DMS79 (cell line): ENCODE measurements at places on chromosomes 1 and 21.

DNA sequence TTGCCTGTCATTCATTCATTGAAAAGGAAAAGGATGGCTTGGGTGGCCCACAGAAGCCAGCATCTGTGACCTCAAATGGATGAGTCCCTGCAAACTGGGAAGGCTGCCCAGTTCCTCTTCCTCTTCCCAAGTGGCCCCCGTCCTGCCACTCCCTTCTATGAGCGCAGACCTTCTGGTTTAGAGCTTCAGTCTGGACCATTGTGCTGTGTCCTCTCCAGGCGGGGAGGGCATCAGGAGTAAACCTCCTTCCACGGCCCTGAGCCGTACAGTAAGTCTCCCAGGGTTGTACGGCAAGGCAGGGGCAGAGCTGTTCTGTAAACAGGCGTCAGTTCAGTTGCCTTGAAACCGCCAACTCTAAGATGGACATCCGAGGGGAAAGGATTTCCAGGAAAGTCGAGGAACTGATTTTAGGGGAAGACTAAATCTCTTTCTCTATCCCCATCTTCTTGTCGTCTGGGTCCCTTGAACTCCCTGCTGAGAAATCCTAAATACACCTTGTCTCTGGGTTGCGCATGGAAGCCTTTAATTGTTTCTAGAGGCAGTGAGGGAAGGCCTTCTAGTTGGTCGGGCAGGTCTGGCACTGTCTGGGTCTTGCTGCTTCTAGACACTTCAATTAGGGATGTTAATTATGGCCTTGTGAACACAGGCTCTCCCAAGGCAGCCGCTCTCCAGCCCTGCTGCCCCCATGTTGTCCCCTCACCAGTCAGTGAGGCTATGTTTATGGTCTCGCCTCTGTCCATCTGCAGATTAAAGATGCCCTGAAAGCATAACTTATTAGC lies 22.1 kb downstream of the SOX13 start:
- no peak for DNase-seq

DNA sequence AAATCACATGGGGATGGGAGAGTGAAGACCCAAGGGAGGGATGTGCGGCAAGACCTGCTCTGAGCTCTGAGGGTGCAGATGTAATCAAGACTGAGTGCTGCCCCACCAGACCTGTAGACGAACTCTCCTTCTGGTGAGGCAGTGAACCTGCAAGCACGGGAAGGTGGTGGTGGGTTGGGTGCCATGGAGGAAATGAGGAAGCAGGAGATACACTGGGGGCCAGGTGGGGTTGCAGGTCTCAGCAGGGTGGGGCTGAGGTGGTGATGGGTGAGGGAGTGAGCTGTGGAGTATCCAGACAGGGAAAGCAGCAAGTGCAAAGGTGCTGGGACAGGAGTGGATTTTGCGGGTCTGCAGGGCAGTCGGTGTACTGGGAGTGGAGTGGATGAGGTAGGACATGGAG lies 102.3 kb downstream of the KCNJ15 start:
- DNase-seq, result no peak

DNA sequence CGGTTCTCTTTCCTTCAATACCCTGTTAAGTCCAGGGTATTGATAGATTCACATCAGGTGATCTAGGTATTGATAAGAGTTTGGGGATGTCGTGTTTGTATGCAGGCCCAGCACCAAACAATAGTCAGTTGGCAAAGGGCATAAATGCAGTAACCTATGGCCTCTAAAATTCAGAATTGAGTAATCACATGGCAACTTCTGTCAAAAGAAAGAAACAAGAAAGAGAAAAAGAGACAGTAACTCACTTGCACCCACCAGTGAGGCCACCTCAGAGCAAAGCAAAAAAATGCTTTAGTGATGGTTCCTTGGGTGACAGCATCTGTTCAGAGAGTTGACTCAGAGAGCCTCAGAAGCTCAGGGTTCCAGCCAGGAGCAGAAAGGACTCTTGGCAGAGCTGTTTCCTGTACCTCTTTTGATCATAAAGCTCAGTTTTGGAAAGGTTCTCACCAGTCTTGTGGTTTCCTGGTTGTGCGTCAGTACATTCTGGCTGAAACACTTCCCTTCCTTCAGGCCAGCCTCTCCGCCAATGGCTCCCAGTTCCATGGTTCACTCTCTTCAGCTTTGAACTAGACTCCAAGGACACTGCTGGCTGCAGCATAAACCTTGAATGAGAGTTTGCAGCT lies 70.1 kb upstream of the GORAB start:
- DNase-seq, result no peak

DNA sequence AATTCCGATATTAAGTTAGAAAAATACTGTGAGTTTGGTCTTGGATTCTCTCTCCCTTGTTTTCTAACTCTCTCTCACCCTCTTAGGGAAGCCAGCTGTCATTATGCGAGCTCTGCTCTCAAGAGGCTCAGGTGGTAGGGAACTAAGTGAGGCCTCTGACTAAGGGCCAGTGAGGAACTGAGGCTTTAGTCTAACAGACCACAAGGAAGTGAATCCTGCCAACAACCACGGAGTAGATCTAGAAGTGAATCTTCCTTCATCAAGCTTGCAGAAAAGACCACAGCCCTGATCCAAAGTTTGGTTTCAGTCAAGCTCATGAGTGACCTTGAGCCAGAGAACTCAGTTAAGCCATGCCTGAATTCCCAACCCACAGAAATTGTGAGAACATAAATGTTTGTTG lies 180.1 kb upstream of the PRMT6 start:
- DNase-seq, result no peak

DNA sequence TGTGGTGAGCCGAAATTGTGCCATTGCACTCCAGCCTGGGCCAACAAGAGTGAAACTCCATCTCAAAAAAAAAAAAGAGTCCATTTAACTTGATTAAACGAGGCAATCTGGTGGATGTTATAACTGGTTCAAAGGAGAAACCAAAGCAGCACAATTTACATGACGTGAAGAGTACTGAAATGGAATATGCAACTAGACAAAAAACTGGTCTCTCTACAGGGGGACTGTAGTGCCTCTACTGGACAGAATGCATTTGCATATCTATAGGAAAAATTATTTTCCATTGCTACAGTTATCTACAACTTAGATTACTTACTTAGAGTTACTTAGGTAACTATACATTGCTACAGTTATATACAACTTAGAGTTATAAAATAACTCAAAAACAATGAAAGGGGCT lies 2.7 kb upstream of the CAPN2 start:
- DNase-seq, result no peak

DNA sequence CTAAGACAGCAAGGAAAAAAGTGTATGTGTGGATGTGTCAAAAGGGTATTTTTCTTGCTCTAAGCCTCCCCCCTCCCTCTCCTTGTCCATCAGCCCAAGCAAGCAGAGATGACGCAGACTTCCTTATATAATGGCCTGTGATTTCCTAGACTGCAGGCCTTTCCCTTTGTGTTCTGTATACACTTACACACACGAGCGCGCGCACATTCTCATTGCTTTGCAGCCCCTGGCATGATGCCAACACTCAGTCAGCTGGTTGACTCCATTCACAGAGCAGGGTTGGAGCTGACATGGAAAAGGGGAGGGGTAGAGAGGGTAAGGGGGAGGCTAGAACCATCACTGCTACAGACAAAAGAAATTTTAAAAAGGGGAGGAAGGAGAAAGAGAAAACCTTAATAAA lies 41.8 kb downstream of the GATAD2B start:
- peak; percentile 99 for DNase-seq

DNA sequence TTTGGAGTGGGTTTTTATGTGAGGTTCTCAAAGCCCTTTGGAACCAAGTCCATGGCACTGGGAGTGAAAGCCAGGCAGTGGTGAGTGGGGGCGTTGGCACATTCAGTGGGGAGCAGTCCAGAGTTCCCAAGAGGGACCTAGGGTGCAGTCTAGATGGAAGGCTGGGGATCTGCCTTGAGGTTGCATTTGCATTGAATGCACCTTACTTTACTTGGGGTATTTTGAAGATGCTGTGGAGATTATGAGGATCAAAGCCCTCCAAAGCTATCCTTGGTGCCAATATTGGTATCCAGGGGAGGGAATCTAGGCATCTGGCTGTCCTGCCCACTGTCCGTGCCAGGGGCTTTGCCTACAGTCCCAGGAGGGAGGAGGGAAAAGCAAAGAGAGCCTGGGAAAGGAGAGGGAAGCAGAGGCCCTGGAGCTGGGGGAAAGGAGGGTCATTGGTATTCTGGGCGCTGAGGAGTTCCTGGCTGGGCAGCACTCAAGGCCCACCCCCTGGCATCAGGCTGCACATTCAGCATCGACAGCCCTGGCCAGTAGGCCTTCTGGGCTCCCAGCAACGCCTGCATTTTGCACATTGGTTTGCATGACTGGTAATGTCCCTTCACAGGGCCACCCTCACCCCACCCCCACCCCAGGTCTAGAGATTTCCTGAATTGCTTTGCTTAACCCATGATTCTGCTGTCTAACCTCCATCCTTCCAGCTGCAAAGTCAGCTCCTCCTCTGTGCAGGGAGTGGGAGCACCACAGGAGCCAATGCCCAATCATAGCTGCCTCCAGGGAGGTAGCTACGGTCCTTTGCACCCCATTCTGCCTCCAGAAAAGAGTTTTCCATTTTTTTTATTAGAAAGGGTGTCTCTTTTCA lies 843 bp upstream of the BCAN start:
- DNase-seq, result no peak

GRCh38 chr1:172980456-172980855 lies 70.3 kb downstream of the TNFSF18 start:
- DNase-seq, result no peak

DNA sequence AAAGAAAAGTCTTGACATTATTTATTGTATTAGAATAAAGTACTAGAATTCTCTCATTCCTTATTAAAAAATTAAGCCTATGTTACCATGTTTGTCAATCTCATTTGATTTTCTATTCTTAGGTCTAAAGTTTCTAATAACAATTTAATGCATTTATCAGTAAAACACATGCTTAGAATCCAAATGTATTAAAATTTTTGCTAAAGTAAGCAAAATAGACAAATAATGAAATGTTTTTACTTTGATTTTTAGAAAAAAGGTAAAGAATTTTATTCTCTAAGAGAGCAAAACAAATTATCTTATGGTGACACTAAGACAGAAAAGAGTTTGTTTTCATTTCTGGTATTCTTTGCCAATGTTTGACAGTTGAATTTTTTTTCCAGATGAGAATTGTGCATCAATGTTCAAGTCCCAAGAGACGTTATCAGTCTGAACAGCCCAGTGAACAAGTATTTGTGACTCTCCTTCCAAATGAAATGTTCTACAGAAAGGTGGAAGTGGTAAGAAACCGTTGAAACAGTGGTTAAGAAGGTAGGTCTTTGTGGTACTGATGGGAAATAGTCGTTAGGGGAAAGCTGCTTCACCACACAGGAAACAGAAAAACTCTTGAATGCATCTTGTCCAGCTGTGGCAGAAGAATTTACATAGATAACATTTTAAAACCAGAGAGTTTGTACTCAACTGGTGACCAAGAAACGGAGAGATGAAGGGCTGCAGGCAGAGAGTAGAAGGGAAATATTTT lies 402.5 kb downstream of the PTPRC start:
- no peak for DNase-seq

DNA sequence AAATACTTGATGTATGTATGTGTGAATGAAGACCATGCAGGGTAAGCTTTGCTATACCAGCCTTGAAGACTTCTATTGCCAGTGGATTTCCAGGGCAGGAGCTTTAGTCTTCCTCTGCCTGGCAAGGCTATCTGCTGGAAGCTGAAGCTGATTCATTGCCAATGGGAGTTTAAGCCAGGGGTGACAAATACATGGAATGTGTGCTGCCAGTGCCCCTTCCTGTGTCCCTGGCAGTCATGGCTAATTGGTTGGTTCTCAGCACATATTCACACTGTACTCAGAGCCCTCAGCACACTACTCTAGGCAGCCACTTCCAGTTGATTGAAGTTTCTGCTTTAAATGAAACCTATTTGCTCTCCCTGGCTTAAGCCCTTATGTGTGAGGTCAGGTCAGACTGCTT lies 1.5 kb downstream of the ZSCAN20 start:
- no peak for DNase-seq

DNA sequence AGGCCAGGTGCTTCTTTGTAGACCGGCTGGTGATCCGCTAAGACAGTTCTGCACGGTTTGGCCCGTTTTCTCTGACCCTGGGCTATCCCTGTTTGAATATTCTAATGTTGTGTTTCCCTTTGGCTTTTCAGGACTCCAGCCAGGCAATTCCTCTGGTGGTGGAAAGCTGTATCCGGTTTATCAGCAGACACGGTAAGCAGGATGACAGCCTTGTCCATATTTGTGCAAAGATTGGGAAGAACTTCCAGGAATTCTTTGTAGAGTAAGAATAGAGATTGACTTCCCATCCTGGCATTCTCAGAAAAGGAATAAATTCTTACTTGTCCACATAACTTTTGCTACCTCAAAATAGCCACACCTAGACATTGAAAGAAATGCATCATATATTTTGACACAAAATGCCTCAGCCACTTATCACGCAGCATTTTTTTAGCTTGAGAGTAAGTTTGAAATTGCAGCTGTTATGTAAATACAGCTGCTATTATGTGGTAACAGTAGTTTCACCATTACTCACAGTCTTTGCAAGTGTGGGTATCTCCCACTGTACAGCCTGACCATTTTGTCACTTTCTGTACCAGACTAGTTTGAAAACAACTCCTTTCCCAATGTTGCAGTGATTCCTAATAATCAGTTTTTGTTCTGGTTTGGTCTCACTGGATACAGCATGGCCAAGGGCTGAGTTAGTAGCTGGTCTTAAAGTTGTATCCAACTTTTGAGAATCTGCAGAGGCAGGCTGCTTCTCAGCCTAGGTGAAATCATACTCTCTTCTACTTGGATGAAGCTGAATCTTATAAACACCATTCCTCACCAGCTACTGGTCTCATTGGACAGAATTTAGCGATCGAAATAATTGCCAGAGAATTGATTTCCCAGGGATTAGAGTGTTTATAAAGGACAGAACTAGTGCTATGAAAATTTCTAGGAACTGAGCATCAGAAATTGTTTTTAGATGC lies 40.0 kb upstream of the IKBKE start:
- DNase-seq, result no peak

DNA sequence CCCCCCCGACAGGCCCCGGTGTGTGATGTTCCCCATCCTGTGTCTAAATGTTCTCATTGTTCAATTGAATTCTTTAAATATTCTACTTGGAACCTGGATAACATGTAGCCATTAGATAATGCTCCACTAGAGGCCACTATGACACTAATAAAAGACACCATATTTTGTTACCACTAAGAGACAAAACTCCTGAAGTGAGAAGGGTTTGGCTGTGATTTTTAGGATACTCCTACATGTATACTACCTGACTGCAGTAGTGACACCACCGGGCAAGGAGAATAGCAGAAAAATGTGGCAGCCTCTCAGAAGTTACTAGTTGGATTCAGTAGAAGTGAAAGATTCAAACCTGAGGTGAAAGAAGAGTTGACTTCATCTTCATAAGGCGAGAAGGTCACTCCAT lies 36.0 kb downstream of the F5 start:
- no peak for DNase-seq

DNA sequence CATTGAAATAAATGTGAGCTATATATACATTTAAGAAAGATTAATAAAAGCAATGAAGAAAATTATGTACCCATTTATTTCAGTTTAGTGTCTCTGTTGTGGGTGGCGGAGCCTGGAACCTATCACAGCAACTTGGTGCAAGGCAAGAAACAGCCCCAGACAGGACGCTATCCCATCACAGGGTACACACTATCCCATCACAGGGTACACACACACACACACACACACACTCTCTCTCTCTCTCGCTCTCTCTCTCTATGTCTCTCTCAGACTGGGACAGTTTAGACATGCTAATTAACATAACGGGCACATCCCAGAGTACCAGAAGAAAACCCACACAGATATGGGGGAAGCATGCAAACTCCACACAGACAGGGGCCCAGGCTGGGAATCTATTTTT lies 6.5 kb upstream of the IL6R start:
- DNase-seq, result no peak
